ENCODE measurements at places on chromosomes 16 and 17.

GRCh38 chr17:38600416-38600815, 5.3 kb downstream of the SRCIN1 start:
- no peak for DNase-seq

GRCh38 chr17:62750631-62751051, 57.5 kb downstream of the MARCHF10 start:
- DNase-seq = no peak

- no peak for DNase-seq
These were observed 64.4 kb upstream of the RASL10B start for GRCh38 chr17:35666967-35667532.

DNA sequence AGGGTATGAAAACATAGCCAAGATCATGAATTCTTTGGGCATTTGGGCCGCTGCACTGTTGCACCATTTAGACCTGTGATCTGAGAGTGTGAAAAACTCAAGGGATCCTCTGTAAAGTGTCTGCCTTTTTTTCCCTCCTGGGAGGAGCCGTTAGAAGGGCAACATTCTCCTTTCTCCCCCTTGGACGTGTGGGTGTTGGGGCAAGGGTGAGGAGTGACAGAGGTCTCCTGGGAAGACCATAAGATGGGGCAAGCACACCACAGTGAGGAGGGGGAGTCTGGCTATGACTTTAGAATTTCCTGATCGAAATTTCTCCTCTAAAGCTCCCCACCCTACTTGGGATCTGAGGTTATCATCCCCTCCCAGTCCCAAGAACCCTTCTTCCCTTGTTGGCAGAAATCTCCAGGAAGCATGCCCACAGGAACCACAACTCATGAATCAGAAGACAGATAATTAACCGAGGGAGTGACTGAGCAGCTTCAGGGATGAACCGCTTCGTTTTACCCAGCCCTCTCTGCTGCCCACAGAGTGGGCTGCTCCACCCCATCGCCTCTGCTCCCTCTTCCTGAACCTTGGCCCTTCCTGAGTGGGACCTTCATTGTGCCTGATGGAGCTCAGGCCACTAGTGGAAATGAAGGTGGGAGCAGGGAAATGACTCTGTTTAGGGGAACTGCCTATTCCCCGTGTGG, 4.2 kb downstream of the ITGB3 start:
- DNase-seq = no peak

- DNase-seq = no peak
These were observed 11.0 kb downstream of the HEXIM2 start for GRCh38 chr17:45172541-45173286.

DNA sequence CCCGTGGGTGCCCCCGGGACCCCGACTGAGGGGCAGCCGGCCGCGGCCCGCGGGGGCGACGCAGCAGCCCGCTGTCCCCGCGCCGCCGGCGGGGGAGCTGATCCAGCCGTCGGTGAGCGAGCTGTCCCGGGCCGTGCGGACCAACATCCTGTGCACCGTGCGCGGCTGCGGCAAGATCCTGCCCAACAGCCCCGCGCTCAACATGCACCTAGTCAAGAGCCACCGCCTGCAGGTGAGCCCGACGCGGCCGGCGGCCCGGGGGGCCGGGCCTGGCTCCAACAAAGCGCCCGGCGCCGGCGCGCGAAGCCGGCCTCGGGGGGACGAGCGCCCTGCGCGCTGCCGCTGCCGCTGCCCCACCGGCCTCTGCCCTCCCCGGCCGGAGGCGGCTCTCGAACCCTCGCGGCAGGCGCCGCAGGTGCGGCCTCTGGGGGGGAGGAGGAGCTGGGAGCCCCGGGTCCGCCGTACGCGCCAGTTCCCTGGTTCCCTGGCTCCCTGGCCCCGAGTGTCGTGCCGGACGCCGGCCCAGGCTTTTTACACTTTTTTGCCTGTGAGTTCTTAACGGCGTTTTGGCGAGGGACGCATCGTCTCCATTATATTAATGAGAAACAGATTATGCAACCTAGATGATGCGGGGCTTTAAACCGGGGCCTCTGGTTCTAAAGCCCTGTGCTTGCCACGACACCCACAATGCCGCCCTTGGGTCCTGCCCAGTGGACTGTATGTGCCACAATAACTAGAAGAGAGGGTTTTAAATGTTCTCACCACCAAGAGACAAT, 521 bp downstream of the ATMIN start:
- peak; percentile 12 for DNase-seq

- DNase-seq = no peak
These were observed 5.0 kb downstream of the MLLT6 start for GRCh38 chr17:38709864-38710603.

Measured in GM18507 (cell line).